Calu3 (cell line): ENCODE measurements at places on chromosomes 3 and 15.

- DNase-seq: no peak
These were observed 904.6 kb downstream of the PDCD6IP start for GRCh38 chr3:34703053-34703452.

DNA sequence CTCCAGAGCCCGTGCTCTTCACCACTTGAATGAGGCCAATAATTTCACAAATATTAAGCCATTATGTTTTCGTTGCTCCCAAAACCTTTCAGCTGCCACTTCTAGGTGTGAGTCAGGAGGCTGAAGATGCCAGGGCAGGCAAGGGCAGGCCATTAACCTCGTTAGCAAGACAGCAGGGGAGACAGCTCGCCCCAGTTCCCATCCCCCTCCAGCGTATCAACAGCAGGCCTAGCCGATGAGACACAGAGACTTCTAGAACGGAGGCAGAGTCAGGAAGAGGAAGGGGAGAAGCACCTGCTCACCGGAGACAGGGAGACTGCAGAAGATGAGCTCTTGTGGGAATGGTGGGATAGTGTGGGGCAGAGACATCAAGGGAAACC is 28.0 kb upstream of the PLA2G4E start:
- no peak for DNase-seq

DNA sequence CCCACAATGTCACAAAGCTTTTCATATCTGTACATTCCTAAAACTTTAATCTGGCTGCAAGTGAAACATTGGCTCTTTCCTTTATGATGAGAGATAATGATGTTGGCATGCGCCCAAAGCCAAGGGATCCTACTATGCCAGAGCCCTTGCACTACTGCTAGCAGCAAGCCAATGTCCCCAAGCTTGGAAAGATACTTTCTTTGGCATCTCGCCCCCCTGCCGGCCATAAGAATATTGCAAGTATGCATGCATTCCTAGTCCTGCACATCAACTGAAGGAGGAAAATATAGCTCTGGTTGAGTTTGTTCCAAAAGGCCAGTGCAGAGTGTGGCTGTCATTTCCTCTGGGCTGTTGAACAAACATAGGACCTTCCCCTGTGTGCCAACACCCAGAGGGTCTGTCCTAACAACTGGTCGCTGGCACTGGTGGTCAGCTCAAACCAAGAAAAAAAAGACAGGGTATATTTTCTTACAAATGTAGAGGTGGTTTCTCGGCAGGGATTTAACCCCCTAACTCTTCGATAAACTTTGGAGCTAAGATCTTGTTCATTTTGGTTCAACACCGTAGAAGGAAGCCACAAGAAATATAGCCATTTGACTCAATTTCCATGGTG is 120.9 kb upstream of the ZBED2 start:
- DNase-seq: peak; percentile 81

- DNase-seq: no peak
These were observed 14.5 kb downstream of the BTD start for GRCh38 chr3:15616053-15616452.

DNA sequence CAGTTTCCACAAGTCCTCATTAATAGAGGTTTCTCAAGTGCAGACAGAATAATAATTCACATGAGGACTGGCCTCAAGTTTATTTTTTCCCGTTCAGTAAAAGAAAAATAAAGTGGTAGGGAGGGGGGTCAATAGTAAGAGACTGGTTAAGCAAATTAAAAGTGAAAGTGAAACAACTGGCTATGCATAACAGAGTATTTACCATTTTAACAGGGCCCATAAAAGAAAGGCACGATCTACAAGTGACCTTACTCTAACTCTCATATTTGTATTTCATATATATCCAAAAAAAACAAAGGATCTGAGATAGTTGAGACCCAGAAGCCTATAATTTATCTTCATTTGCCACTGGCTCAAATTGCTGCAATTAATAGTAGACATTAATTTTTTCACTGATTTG is 686.3 kb downstream of the NTRK3 start:
- no peak for DNase-seq

DNA sequence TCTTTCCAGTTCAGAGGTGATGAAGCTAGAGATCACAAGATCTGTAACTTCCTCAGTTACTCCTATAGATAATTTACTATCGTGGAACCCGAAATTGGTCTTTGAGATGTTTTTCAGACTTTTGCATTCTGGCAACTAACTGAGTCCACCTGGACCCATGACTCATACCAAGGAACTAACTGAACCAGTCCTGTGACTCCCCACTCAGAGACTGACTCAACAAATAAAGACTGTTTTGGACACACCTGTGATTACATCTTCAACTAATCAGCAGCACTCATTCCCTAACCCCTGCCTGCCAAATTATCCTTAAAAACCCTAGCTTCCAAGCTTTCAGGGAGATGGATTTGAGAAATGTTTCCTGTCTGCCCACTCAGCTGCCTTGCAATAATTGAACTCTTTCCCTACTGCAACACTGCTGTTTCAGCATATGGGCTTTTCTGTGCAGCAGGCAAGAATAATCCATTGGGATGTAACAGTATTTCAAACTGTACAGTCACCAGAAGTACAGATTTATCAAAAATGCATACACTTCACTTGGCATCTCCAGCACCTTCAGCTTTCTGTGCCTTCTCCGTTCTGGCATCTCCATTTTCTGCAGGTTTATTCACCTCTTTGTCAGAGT is 57.7 kb downstream of the GATM start:
- DNase-seq: peak; percentile 63

GRCh38 chr3:127915115-127915936 is at the start of gene KBTBD12:
TSS of gene KBTBD12 (plus strand) at chr3:127915232. CDS start at chr3:127923062, 7,830 bp downstream.
- DNase-seq: no peak

- DNase-seq: no peak
These were observed 16.2 kb downstream of the ZNF609 start for GRCh38 chr15:64476550-64476949.

DNA sequence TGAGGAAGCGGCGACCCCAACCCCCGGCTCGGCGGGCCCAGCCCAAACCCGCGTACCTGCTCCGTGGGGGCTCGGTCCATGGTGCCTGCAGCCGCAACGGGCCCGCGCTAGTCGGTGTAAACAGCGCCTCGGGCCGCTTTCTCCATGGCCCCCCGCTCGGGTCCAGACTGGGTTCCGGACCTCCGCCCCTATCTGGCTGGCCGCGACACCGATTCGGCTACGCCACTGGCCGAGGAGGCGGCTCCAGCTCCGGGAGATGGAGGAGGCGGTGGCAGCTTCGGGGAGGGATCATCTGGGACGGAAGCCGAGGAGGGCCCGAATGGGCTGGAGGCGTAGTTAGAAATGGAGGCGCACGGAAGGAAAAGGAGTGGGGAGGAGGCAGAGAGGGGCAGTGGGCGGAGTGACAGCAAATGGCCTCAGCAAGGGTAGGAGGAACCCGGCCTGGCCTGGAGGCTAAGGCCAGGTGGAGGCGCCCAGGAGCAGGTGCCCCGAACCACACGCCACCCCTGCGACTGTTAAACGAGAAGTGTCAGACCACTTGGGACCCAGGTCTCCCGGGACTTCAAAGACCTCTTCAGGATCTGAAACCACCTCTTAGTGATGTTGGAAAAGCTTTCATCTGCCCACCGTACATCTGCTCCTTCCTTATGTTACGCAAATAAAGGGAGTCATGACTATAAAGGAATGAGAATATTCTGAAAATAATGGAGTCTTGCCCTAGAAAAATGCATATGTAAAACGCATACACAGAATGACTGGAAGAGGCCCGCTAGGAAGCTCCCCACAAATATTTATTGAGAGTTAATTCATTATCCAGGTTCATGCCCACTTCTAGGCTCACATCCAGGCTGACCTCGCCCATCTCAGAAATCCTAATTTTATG is at the start of gene SECISBP2L:
Gene SECISBP2L (minus strand): TSS at position 227 of the 883 bp plus-strand sequence. CDS start 147 bp downstream, at position 80.
- DNase-seq: peak; percentile 94

GRCh38 chr3:179599531-179599930 is 4.9 kb downstream of the MRPL47 start:
- no peak for DNase-seq

- no peak for DNase-seq
These were observed 227.8 kb upstream of the MRPL3 start for GRCh38 chr3:131730581-131730980.

DNA sequence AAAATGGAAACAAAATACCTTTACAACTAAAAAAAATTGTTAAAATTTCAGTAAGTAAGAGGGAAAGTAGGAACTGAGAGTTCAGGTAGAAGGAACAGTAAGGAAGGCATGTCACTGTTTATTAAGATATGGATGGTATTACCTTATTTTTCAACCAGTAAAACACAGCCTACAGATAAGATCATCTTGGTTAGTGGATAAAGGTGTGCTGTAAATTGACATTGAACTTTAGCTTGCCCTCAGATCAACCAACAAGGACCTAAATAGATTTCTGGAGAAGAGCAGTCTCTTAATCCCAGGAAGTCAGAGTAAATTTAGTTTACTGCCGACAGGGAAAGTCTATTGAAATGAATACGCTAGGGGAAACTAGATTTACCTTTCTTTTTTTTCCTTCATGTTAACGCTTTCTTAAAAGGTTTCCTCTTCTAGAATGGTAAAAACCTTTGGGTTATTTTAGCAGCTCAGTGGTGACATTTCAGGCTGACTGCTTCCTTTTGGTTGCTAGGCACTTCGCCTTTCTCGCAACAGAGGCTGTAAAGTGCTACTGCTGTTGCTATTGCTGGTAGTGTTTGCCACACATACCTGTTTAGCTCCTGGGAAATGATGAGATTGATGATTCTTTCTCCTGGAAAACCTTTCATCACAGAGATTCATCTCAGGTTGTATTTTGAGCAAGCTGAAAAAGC is 12.9 kb downstream of the DZIP3 start:
- no peak for DNase-seq

- DNase-seq: no peak
These were observed 196.8 kb downstream of the XXYLT1 start for GRCh38 chr3:195073866-195074860.

GRCh38 chr3:169310184-169310939 is 353.1 kb downstream of the MECOM start:
- no peak for DNase-seq

DNA sequence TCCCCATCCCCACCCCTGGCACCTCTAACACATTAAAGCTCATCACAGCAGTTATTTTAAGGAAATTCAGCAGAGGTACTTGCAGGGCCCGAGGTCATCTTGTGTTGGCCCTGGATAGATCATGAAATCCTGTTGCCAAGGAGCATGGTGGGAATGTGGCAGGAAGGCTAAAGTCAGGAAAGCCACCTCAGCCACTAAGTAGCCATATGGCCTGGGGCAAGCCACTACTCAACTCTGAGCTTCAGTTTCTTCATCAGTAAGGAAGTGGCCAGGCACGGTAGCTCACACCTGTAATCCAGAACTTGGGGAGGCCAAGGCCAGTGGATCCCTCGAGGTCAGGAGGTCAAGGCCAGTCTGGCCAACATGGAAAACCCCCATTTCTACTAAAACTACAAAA is 55.9 kb downstream of the LIPC start:
- no peak for DNase-seq

DNA sequence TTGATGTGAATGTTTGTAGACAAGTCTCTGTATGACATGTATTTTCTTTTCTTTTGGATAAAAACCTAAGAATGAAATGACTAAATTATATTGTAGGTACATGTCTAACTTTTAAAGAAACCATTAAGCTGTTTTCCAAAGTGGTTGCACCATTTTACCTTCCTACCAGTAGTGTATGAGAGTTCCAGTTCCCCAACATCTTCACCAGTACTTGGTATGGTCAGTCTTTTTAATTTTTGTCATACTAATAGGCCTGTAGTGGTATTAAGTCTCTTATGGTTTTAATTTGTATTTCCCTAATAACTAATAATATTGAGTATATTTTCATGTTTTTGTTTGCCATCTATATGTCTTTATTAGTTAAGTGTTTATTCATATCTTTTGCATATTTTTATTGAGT is 244.0 kb upstream of the LRRFIP2 start:
- no peak for DNase-seq

DNA sequence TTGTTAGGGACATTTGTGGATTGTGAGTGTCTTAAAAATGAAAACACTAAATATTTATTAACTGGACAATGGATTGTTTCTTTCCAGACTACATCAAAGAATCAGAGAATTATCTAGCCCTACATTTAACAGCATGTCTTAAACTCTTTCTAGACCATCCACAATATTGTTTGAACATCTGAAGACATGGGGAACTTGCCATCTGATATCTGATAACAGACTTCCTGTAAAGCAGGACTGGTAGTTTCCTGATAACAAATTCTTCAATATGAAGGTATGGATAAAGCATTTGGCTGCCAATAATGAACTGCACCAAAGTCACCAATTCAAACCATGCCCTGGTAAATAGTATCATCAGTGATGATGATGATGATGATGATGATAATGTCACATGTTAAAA is 26.2 kb upstream of the HACD2 start:
- no peak for DNase-seq

DNA sequence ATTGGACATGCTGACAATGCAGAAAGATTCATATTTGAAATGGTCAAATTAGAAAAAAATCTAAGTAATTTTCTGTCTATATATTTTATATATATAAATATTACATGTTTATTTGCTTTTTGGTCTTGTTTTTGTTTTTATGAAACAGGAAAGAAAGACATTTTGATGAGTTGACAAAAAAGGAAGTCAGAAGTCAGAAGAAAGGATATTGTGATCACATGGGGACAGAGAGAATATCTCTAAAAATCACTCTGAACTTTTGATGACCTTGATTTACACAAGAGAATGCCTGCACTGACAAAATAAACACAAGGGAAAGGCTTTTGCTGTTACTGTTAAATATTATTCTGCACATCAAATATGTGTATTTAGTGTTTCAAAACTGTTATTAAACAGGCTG is 811.2 kb downstream of the SI start:
- DNase-seq: no peak

GRCh38 chr3:122661633-122662032 is 19.0 kb upstream of the PARP14 start:
- no peak for DNase-seq

DNA sequence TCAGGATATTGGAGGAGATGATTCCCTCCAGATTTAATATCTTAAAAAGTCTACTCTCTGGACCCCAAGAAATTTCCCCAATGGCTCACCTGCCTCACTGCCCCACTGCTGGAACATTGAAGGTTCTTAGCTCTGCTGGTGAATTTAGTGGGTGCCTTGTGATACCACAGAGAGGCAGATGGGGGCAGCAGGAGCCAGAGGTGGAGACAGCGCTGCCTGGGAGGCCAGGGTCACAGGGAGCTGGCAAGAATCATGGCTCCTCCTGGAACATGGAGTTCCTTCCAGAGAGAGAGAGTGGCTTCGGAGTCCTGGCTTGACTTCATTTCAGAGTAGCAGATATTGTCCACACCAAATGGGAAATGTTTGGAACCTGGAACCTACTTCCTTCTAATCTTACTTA is 263.5 kb upstream of the CFAP20DC start:
- DNase-seq: peak; percentile 16

GRCh38 chr3:124829819-124830554 is 57.2 kb downstream of the ITGB5 start:
- DNase-seq: no peak

DNA sequence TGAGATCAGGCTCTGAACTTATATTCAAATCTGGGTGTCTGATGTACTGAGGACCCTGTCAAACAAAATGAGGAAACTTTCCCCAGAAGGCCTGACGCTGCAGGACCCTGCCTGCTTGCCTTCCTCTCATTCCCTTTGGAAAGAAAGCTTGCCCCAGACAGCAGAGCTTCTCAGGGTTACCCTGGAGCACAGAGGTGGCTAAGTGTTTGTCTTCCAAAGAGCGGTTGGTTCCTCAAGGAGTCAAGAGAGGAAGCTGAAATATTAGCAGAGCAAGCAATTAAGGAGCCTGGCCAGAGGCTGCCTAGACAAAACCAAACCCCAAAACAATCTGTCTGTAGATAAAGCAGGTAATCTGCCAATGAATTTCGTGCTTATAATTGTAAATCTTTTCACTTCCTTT is 175.3 kb downstream of the NR1D2 start:
- DNase-seq: no peak

- DNase-seq: no peak
These were observed 14.6 kb upstream of the PIK3CA start for GRCh38 chr3:179133575-179133974.
